G401 (cell line): ENCODE measurements at places on chromosomes 11 and 22. TPM values are rescaled to one million over a fixed set of nuclear protein-coding genes. Genes with fewer than 3 reads are reported as not detected.

APOL3 gene
- total RNA-seq = not detected in 2 replicates

OR51D1 gene
- not detected in 2 replicates for total RNA-seq

ELF5 gene
- total RNA-seq = not detected in 2 replicates

TTC36 gene
- total RNA-seq = 3.3 TPM in 1 of 2 replicates, not detected in the other

NECTIN1 gene
- total RNA-seq = 2.3 and 3.6 TPM in 2 replicates

MARK2 gene
- total RNA-seq = 21.0 and 22.5 TPM in 2 replicates

TMEM9B gene
- 23.6 and 30.2 TPM in 2 replicates for total RNA-seq

CRYBA4 gene
- total RNA-seq = not detected in 2 replicates

GAL3ST3 gene
- total RNA-seq = not detected in 2 replicates

POGLUT3 gene
- 21.7 and 40.1 TPM in 2 replicates for total RNA-seq

CST6 gene
- not detected in 2 replicates for total RNA-seq

PHRF1 gene
- total RNA-seq = 34.8 and 39.3 TPM in 2 replicates

DGAT2 gene
- 94.6 and 105 TPM in 2 replicates for total RNA-seq

TMEM121B gene
- 0.74 and 0.75 TPM in 2 replicates for total RNA-seq

SHANK2 gene
- total RNA-seq = not detected in 2 replicates

TMPRSS4 gene
- total RNA-seq = not detected in 2 replicates

OR52E8 gene
- not detected in 2 replicates for total RNA-seq

DERL3 gene
- total RNA-seq = not detected in 2 replicates

SPDYC gene
- total RNA-seq = 2.0 and 3.4 TPM in 2 replicates

RBM14 gene
- 47.7 and 68.8 TPM in 2 replicates for total RNA-seq

MS4A18 gene
- not detected in 2 replicates for total RNA-seq

IL17REL gene
- not detected in 2 replicates for total RNA-seq

ST14 gene
- total RNA-seq = not detected in 2 replicates

CRACR2B gene
- 28.3 and 47.8 TPM in 2 replicates for total RNA-seq

HEPHL1 gene
- not detected in 2 replicates for total RNA-seq

C11orf21 gene
- not detected in 2 replicates for total RNA-seq

ESAM gene
- not detected in 2 replicates for total RNA-seq

ACR gene
- not detected in 2 replicates for total RNA-seq

OR8D1 gene
- total RNA-seq = not detected in 2 replicates

NELL1 gene
- total RNA-seq = 0.34 and 0.86 TPM in 2 replicates

DRICH1 gene
- total RNA-seq = not detected in 2 replicates

FXYD6 gene
- total RNA-seq = not detected in 2 replicates

GLB1L2 gene
- 9.8 and 13.0 TPM in 2 replicates for total RNA-seq

PHLDA2 gene
- 2.2 and 3.1 TPM in 2 replicates for total RNA-seq

OR8G1 gene
- total RNA-seq = not detected in 2 replicates

OR52N4 gene
- total RNA-seq = not detected in 2 replicates

SYCE3 gene
- not detected in 2 replicates for total RNA-seq

GLB1L3 gene
- total RNA-seq = not detected in 2 replicates

LRFN4 gene
- 48.4 and 67.5 TPM in 2 replicates for total RNA-seq

PGA4 gene
- total RNA-seq = not detected in 2 replicates

MPPED1 gene
- total RNA-seq = not detected in 2 replicates

COA4 gene
- total RNA-seq = 112 and 125 TPM in 2 replicates
